ENCODE measurements at places on chromosomes 2 and 18.

- no peak for DNase-seq
These were observed 43.0 kb downstream of the FBXO48 start for GRCh38 chr2:68423966-68424650.

DNA sequence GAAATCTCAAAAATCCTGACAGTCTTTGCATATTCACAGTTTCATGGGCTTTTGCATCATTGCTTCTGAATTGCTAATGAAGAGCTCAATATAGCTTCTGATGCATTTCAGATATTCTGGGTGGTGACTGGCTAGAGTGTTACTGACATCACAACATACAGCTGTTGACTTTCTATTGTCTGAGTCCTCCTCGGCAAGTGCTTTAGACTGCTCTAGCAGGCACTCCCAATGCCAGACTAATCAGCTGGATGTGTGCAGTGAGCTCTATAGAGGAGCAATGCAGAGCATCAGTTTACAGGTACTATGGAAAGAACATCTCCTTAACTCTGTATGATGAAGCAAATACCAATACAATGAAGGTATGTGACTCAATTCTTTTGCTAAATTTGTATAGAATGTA is 54.9 kb downstream of the R3HDM1 start:
- no peak for DNase-seq

- DNase-seq, result no peak
These were observed 82.8 kb upstream of the AFF3 start for GRCh38 chr2:100224988-100225710.

GRCh38 chr2:33322612-33323011 is 153.8 kb upstream of the RASGRP3 start:
- DNase-seq, result no peak

DNA sequence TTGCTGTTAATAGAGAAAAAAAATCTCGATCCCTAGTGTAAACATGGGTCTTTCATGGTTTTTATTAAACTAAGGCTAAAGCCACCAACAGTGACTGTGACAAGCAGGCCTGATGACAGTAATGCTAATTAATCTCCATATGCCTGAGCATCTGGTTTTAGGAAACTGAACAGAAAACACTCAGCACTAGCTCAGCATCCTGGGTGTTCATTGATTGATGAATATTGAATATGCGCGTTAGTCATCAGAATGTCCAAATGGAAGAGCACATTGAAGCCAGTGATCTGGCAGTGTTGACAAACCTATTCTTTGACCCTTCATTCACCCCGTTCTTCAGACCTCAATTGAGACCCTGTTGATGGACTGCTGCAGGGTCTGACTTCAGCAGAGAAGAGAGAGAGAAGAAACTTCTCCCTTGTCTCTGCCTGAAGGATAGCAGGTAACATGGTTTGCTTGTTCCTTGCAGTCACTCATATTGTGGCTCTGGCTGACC is 283.8 kb downstream of the RDH14 start:
- no peak for DNase-seq

DNA sequence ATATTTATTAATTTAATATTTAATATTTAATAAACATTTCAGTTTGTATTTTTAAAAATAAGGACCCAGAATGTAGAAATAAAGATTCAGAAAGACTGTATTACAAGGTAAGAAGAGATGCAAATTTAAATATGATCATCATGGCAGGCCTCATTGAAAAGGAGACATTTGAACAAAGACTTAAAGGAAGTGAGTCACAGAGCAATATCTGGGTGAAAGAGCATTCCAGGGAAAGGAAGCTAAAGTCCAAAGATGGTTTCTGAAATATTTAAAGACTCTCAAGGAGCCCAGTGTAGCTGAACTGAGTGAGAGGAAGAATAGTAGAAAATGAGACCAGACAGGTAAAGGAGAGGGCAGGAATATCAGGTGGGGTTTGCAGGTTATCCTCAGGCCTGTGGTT is 5.9 kb downstream of the SCYGR4 start:
- no peak for DNase-seq

GRCh38 chr2:176135035-176135440 is 5.5 kb downstream of the HOXD8 start:
- DNase-seq, result no peak

DNA sequence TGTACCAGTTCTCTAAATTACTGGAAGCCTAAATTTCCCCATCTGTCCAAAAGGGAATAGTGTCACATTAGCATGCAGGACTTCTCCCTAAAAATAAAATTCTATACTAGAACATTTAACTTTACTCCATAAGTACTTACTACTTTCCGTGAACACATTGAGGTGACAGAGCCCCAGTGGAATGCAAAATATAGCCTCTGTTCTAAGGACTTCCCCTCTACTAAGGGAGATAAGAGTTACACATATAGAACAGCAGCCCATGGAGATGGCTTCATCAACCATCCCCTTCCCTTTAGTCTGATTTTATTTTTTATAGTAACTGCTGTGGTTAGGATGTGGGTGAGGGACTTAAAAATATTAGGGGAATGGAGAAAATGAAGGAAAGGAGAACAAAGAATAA is 68.9 kb upstream of the STPG4 start:
- no peak for DNase-seq

GRCh38 chr2:8402222-8402621 is 279.6 kb upstream of the ID2 start:
- no peak for DNase-seq

DNA sequence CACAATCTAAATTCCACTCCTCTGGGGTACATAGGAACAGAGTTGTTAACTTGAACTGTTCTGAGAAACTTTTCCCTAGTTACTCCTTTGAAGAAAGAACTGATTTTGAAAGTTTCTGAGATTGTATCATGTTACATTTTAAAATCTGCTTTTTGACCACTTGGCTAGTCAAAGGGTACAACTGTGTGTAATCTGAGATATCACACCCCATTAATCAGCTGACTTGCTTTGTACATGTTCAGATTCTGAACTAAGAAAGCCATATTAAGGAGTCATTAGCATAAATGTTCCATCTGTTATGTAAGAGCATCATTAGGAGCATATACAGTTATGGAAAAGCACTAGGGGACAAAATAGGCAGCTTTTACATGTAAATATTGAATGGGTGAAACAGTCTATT is 3.8 kb upstream of the WDR35 start:
- no peak for DNase-seq

DNA sequence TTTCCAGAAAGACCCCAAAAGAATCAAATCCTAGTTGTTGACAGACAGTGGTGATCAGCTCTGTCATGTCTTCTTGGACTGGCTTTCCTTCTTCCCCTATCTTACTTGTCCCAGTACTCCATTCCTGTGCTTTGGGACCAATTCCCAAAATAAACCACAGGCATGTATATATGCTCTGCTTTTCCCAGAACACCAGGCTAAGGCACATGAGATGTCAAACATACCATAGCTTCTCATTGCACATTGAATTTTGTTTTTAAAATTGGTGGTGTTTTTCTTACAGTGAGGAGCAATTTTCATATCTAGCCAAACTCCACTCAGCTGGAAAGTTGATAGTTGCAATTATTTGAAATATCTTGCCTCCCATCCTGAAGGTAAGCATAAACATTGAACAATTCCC is 88.9 kb upstream of the RGPD4 start:
- DNase-seq, result no peak

All from HuH-7.5 (cell line).